ENCODE measurements at places on chromosomes 5 and 9. TPM values are rescaled to one million over a fixed set of nuclear protein-coding genes. Genes with fewer than 3 reads are reported as not detected.

GRCh38 chr9:8254541-8254940, 455.0 kb upstream of the DMAC1 start:
- no peak for DNase-seq

SNCB gene
- not detected for total RNA-seq

DNA sequence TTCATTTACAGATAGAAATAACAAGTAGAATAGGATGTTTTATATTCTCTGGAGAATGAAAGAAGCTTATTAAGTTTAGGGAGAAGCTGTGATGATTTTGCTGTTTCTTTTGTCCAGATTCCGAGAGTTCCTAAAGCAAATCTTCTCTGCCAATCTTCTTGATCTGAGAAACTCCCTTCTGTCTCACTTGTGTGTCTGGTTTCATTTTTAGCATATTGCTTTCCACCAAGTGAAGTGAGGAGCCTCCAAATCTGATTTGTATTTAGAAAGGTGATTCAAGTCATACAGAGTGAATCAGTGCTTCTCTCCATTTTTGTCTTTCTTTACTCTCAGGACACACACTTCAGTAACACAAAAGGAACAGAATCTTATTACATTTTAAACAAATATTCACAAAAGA, 48.4 kb downstream of the STX17 start:
- DNase-seq, result no peak

DNA sequence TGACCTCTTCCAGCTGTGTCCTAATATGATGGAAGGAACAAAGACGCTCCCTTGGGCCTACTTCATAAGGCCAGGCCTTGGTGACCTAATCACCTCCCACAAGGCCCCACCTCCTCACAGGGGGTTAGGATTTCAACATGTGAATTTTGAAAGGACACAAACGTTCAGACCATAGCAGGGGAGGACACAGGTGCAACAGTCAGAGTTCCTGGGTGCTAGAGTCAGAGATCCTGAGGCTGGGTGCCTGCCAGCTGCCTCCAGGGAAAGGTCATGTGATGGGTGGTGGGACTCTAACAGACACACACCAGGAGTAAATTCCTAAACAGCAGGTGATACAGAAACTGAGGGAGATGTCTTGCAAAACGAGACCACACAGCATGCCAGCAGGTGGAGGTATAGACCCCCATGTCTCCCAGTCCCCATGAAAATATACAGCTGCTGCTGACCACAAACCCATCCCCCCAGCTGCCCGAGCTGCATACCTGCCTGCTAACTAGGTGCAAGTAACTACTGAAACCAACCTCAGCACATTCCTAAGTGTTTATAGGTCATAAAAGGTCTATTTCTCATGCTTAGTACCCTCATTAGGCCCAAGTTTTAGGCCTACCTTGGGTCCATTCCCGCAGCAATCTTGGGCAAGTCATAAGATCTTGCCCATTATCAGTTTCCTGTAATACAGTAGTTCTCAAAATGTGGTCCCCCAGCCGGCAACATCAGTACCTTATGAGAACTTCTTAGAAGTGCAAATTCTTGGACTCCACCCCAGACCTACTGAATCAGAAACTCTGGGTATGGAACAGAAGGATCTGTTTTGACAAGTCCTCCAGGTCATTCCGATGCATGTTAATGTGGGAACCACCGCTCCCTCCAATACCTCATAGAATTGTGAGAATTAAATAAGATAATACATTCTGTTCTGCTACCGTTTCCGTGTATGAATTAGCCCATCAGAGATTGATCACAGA, 245.3 kb downstream of the ENC1 start:
- DNase-seq, result no peak

- DNase-seq, result peak; percentile 79
Observed at GRCh38 chr9:95874989-95875304, 544 bp upstream of the ERCC6L2 start.

RNF183 gene
- not detected for total RNA-seq

- DNase-seq, result no peak
Observed at GRCh38 chr9:14584571-14584970, 108.7 kb downstream of the ZDHHC21 start.

DNA sequence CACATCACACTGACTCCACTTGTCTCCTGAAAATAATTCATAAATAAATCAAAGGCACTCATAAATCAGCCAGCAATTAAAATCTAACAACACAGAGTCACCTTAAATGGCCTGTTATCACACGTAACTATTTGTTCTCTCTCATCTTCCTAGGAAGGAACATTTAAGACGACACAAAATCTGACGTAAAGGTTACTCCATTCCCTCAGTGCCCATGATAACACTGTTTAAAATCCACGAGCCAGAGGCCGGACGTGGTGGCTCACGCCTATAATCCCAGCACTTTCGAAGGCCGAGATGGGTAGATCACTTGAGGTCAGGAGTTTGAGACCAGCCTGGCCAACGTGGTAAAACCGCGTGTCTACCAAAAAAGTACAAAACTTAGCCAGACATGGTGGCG, 56.4 kb downstream of the MYO10 start:
- no peak for DNase-seq

TPPP gene
- total RNA-seq, result 16.2 TPM

ITK gene
- 6.3 TPM for total RNA-seq

DNA sequence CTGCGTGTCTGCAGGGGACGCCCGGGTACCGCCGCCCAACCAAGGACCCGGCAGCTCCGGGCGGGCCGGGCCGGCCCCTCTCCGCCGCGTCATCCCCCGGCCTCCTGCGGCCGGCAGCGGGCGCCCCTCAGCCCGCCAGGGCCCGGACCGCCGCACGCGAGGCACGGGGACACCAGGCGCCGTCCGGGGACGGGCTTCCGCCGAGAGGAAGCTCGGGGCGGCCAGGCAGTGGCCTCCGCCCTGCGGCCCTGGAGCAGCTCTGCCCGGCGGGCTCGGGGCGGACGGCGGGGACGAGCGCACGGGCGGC, 373 bp downstream of the FBXW5 start:
- no peak for DNase-seq

EFNA5 gene
- total RNA-seq, result 10.2 TPM

- DNase-seq, result no peak
Observed at GRCh38 chr5:128770907-128771306, 194.4 kb upstream of the SLC27A6 start.

TRAF1 gene
- 5.8 TPM for total RNA-seq

GRCh38 chr5:17978954-17979353, 344.7 kb downstream of the TAF11L14 start:
- DNase-seq, result no peak

HMGCS1 gene
- total RNA-seq, result 119 TPM

DNA sequence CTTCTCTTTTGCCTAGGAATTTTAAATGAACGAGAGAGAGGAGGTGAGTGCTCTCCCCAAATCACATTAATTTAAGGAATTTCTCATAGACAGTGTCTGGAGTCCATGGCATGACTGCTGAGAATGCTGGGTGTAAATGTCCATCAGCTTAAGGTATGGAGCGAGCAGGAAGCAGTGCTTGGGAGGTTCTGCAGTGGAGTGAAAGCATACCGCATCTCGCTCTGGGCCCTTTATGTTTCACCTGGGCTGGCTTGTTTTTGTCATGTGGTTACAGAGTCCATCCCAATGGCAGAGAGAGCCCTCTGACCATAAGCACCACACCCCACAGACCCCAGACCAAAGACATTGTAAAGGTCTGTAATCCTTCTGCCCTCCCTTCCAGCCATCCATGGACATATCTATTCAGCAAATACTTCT, 20.6 kb upstream of the TNFAIP8 start:
- no peak for DNase-seq

PAIP2 gene
- total RNA-seq, result 84.1 TPM

- DNase-seq, result no peak
Observed at GRCh38 chr5:179113143-179113530, 53.0 kb downstream of the ZNF354C start.

CATSPER3 gene
- 0.68 TPM for total RNA-seq

FXN gene
- total RNA-seq, result 10.9 TPM

JAKMIP2 gene
- 8.3 TPM for total RNA-seq

GRCh38 chr5:32421075-32421474, 23.5 kb downstream of the ZFR start:
- no peak for DNase-seq

DNA sequence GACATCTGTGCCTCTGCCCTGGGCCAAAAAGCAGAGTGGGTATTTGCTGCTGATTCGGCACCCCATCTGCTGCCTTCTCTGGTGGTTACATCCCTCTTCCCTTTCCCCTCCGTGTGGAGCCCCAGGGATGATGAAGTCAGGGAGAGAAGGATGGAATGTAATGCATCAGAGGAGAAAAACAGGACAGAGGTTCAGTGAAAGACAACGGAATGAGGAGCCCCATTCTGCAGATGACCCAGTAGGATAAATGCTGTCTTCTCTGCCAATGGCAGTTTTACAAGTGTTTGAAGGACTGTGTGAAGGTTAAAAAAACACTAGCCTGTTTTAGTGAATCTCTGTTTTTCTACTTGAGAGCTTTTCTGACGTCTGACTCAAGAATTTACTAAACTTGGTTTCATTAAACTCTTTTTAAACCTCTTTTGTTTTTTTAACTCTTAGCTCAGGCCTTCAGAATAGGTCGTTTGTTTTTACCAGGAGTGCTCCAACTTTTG, 86.3 kb downstream of the NLN start:
- DNase-seq, result no peak

FRMD3 gene
- total RNA-seq, result 9.7 TPM

DNA sequence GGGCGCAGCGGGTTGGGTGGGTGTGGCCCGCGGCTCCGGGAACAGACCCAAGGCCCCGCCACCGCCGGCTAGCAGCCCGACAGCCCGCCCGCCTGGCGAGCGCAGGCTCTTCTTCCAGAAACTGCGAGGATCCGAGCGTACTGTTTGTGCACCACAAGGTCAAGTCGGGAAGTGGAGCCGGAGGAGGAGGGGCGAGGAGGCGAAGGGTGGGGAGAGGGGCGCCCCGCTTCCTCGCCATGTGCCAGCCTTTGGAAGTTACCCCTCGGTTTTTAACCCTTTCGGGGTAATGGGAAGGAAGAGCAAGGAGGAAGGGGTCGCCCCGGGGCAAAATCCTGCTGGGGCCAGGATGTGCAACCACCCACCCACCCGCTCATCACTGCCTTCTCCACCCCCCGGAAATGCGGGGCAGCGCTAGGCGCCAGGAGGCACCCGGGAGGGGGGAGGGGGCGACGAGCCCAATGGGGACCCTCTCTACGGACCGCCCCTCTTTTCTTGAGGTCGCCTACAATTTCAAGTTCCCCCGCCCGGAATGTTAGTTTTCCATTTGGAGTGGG, 1.1 kb upstream of the JADE2 start:
- peak; percentile 90 for DNase-seq

LIX1 gene
- not detected for total RNA-seq

- DNase-seq, result peak; percentile 65
Observed at GRCh38 chr9:34675048-34675714, 12.7 kb upstream of the CCL27 start.

GRCh38 chr9:101832486-101832885, 94.0 kb upstream of the GRIN3A start:
- no peak for DNase-seq

DNA sequence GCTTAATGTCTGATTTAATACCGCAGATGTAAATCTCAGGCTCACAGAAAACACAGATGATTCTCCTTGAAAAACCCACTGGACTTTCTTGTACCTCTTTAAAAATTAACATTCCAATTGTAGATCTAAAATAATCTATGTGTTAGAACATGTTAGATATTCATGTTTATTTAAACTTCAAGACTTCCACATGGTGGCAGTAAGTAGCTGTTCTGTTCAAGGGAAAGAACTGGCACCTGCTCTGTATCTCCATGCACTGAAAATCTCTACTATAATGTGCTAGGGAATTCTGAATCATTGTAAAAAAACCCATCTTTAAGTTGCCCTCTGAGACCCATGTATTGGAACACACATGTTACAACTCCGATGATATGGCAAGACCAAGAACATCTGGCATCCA, 366.9 kb downstream of the DMRTA1 start:
- DNase-seq, result no peak

DNA sequence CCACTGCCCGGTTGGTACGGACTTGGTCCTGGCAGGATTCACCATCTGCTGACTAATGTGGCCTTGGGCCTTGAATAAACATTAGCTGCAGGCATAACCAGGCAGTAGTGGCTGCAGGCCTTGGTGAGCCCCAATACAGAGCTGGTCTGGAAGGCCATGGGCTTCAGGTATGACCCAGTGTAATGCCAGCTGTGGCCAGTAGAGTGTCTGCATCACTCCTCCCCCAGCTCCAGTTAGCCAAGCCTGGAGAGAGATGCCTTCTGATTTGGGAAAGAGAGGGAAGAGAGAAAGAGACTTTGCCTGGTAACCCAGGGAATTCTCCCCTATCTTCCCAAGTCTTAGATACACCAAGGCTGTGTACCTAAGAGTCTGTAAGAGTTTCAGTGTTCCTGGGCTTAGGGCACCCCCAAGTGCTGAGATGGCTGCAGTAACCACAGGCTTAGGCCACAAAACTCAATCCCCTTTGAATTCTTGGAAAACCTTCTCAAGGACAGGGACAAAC, 5.6 kb upstream of the C5 start:
- DNase-seq, result no peak

DNA sequence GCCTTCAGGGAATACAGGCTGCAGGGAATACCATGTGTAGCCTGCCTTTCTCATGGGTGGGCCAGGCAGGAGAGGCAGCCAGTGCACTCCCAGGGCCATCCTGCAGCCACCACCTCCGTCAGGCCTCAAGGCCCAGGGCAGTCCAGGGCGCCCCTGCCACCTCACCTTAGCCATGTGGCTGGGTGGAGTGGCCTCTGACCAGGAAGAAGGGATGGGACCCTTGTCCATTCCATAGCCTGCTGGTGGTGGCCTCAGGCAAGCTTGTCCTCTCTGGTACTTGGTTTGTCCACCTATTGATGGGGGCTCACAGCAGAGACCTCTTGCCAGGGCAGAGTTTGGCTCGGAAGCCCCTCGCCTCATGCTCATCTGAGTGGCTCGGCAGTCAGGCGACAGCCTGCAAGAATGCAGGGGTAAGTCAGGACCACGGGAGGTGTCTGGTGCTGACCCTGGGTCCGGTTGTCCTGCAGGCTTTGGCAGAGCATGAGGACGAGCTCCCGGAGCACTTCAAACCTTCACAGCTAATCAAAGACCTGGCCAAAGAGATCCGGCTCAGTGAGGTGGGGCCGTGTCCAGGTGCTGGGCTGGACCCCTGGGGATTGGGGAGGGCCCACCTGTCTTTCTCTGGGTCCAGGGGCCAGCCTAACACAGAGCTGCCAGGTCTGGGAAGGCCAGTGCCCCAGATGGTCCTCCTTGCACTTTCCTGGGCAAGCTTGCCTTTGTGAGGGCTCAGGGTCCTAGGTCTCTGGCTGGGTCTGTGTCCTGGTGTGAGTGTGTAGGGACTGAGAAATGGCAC, 82.9 kb downstream of the PHF2 start:
- peak; percentile 24 for DNase-seq

BTNL8 gene
- total RNA-seq, result 5.3 TPM

- no peak for DNase-seq
Observed at GRCh38 chr9:5587024-5587423, 41.9 kb upstream of the RIC1 start.

- no peak for DNase-seq
Observed at GRCh38 chr9:82284758-82285157, 296.2 kb downstream of the SPATA31D1 start.

GRCh38 chr9:87201351-87201751, 254.0 kb upstream of the GAS1 start:
- DNase-seq, result no peak

UGCG gene
- 41.3 TPM for total RNA-seq

ZNG1A gene
- total RNA-seq, result 28.4 TPM

All from lower lobe of right lung (tissue), 2 donors.